ENCODE measurements at places on chromosomes 1 and 21. TPM values are rescaled to one million over a fixed set of nuclear protein-coding genes. Genes with fewer than 3 reads are reported as not detected.

Gene CD5L
- not detected for total RNA-seq

Gene C1QC
- total RNA-seq, result 30.3 TPM

Gene NMNAT2
- total RNA-seq, result 0.52 TPM

Gene NECAP2
- 40.2 TPM for total RNA-seq

Gene FCRL2
- not detected for total RNA-seq

Gene ETV3L
- not detected for total RNA-seq

Gene GNG4
- total RNA-seq, result 1.0 TPM

Gene CAMK2N1
- 0.52 TPM for total RNA-seq

Gene SPRR3
- total RNA-seq, result not detected

Gene STYXL2
- total RNA-seq, result 99.7 TPM

Gene C1orf74
- 3.7 TPM for total RNA-seq

Gene GJB4
- not detected for total RNA-seq

All from skeletal muscle tissue (tissue), 5 donors.